Stimulated activated CD4-positive, alpha-beta T cell treated with anti-CD3 and anti-CD28 coated beads, Interleukin-1b, Interleukin-23, amount 100 ng/mL, for 1 hour (primary cell): ENCODE measurements at places on chromosomes 6 and 20.

GRCh38 chr6:35893246-35893645 lies 27.7 kb downstream of the SRPK1 start:
- DNase-seq = no peak

DNA sequence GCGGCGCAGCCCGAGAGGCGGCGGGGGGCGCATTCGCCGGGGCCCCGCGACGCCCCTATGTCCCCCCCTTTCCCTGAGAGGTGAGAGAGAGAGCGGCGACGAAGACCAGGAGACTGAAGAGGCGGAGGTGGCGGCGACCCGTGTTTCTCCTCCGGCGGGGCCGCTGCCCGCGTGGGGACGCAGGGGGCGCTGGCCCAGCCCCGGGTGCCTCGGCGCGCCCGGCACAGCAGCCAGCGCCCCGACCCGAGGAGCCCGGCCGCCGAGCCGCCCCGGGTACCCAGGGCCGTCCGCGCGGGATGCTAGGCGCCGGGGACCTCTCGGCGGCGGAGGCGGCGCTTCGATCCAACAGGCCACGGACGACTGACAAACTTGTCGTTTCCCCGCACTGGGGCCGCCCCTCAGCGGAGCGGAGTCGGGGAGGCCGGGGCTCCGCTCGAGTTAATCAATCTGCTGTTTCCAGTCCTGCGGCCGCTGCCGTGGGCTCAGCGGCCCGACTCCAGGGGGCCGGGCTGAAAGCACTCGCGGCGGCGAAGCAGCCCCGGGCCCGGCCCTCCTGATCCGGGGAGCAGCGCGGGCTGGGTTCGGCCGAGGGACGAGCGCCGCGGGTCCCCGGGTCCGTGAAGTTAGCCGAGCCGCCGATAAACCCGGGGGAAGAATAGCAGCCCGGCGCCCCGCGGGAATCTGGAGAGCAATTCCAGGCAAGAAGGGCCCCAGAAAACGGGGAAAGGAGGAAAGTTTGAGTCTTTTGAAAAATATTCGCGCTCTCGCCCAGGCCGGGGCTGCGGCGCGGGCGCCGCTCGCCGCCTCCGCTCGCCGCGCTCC lies 631 bp downstream of the MDGA1 start:
- no peak for DNase-seq

DNA sequence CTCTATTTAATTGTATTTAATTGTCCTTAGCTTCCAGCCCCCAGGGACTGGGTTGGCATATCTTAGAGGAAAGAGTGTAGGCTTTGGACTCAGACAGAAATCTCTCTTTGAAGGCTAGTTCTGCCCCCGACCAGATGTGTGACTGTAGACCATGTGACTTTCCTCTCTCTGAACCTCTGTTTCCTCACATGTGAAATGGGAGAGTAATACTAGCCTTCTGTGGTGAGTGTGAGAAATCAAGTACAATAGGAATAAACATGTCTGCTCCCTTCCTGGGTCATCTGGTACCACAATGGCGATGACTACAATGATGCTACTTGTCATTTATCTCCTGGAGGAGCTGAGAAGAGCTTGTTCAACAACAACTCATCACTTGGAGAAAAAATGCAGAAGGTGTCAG lies 179.9 kb downstream of the LRFN2 start:
- DNase-seq = no peak

- DNase-seq = no peak
These were observed 577 bp downstream of the LSM14B start for GRCh38 chr20:62122654-62123449.

DNA sequence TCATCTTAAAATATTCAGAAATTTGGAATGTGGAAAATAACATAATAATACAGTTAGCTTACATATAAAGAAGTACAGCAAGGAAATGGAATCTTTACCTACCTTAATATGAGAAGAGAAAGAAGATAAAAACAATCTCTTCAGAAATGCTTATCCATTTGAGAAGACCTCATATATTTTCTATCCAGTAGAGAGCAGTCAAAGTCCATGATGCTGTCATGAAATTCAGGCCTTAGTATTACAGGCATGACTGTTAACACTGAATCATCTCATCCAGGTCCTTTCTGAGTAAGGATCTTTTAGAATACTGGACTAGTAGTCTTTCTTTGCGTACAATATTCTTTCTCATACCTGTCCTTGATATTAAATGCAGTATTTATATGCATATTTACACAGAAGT lies 713.4 kb downstream of the CD109 start:
- DNase-seq = no peak

GRCh38 chr6:132715881-132716637 lies 2.2 kb upstream of the VNN1 start:
- DNase-seq = no peak

DNA sequence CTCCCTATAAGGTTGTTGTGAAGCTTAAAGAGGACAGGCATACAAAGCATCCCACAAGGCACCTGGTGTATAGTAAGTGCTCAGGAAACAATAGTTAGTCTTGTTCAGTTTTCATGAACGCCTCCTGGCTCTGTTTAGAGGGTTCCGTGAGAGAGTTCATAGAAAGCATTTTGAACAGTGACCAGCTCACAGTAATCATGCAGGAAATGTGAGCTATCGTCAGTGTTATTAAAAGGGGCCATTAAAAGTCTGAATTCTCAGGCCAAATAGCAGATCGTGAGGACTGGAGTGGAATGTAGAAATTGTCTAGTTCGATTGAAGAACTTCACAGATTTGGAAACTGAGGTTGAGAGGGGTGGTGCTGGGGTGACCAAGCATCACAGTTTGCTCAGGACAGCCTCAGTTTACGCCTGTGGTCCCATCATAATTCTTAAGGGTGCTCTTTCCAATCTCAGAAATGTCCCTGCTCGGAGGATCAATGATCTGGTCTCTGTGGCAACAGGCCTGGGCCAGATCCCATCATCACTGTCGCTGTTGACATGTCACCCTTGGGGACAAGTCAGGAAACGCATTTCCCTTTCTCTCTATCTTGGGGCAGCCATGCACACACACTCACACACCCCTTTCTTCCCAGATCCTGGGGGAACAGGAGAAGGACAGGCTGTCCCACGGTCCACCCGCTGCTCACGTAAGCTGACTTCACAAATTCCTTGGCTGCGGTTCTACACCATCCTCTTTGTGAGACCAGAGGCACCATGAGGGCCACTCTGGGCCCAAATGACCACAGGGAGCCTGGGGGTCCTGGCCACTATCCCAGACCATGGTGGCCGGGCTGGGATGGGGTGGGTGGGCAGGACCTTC lies 7.2 kb downstream of the TGM2 start:
- no peak for DNase-seq

DNA sequence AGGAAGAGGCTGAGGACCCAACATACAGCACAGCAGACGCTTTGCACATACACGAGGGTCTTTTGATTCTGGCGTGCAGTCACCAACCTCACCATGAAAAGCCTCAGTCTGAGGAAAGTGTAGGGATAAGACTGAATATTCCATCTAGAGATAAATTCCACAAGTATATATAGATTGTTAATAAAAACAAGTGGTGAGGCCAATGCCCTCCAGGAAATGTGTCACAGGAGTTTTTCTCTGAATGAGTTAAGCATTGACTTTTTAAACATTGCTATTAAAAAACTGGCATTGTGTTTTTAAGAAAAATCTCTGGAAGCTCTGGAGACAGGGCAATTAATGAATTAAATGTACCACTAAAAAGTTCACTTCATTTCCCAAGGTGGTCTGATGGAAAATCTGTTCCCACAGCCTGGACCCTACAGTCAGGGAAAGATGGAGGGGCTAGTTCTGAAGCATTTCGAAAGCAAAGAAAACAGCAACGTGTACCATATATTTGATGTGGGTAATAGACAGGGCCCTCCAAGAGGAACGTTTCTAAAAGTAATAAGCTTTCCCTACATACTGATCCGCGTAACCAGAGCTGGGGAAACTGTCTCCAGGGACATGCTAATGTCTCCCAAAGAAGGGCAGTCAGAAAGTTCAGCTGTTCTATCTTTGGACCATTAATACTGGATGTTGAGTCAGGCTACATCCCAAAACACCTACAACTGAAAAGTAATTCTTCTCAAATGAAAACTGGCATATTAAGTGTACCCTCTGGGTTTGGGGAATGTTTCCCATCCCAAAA lies 301.1 kb downstream of the FOXC1 start:
- no peak for DNase-seq

- DNase-seq = no peak
These were observed 72.5 kb downstream of the DZANK1 start for GRCh38 chr20:18394363-18394762.

GRCh38 chr20:45067087-45067486 lies 33.8 kb downstream of the KCNS1 start:
- no peak for DNase-seq

DNA sequence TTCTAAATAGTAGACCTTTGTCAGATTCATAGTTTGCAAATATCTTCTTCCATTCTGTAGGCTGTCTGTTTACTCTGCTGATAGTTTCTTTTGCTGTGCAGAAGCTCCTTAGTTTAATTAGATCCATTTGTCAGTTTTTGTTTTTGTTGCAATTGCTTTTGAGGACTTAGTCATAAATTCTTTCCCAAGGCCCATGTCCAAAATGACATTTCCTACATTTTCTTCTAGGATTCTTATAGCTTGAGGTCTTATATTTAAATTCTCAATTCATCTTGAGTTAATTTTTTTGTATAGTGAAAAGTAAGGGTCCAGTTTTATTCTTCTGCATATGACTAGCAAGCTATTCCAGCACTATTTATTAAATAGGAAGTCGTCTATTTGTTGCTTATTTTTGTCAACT lies 287.0 kb downstream of the PACRG start:
- no peak for DNase-seq

- DNase-seq = no peak
These were observed 86.7 kb upstream of the SYNDIG1 start for GRCh38 chr20:24382743-24383142.

DNA sequence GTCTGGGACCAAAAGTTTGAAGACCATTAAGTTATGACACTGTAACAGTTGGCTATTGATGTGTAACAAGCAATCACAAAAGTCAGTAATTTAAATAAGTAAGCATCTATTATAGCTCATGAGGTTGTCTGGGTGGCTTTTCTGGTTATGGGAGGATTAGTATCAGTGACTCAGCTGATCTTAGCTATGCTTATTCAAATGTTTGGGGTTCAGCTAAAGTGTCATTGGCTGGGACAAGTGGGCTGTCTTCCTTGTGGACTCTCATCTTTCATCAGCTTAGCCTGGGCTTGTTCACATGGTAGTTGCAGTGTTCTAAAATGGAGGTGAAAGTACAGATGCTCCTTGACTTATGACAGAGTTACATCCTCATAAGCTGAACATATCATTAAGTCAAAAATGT lies 74.6 kb upstream of the LAMP5 start:
- no peak for DNase-seq

- no peak for DNase-seq
These were observed 63.5 kb downstream of the TBXT start for GRCh38 chr6:166104107-166104506.

DNA sequence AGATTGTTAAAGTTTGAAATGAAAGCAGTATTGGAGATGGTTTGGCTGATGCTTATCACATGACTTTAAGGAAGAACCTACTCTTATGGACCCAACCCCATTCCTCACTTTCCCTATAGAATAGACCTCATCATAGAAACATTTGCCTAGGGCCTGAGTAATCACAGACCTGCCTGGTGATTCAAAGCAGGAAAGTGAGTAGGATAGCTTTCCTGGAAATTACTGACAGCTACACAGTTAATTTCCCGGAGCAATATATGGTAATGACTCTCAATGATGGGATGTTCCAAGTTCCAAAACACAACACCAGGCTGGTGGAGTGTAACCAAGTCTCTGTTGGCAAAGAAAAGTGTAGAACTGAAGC lies 233.8 kb downstream of the SIM1 start:
- DNase-seq = no peak

- DNase-seq = no peak
These were observed 20.4 kb downstream of the MAN1A1 start for GRCh38 chr6:119328892-119329793.

GRCh38 chr6:5464099-5464885 lies 203.0 kb downstream of the FARS2 start:
- DNase-seq = no peak

DNA sequence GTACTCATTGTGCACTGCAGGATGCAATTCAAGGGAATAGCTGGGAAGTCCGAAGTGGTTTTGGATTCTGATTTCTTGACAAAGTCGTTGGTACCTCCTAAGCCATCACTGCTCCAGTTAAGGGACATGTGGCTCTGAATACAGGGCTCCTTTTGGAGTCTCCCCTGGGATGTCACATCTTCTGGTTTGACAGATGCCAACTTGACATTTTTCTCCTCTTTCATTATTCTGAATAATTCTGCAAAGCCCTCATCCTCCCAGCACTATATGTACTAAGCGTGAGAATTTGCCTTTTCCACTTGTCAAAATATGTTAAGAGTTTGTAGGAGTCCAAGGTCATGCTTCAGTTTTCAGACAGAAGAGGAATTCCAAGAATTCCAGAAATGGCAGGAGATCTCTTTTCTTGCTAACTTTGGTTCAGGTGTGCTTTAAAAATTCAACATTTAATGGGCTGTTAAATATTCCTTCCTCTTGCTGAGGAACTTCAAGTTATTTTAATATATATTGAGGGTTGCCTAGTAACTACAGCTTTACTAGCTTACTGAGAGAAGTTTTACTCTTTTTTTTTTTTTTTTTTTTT lies 38.7 kb downstream of the DOK5 start:
- no peak for DNase-seq

GRCh38 chr6:71332012-71332411 lies 43.4 kb downstream of the OGFRL1 start:
- DNase-seq = no peak

- no peak for DNase-seq
These were observed 482.3 kb upstream of the MANEA start for GRCh38 chr6:95094751-95095663.

DNA sequence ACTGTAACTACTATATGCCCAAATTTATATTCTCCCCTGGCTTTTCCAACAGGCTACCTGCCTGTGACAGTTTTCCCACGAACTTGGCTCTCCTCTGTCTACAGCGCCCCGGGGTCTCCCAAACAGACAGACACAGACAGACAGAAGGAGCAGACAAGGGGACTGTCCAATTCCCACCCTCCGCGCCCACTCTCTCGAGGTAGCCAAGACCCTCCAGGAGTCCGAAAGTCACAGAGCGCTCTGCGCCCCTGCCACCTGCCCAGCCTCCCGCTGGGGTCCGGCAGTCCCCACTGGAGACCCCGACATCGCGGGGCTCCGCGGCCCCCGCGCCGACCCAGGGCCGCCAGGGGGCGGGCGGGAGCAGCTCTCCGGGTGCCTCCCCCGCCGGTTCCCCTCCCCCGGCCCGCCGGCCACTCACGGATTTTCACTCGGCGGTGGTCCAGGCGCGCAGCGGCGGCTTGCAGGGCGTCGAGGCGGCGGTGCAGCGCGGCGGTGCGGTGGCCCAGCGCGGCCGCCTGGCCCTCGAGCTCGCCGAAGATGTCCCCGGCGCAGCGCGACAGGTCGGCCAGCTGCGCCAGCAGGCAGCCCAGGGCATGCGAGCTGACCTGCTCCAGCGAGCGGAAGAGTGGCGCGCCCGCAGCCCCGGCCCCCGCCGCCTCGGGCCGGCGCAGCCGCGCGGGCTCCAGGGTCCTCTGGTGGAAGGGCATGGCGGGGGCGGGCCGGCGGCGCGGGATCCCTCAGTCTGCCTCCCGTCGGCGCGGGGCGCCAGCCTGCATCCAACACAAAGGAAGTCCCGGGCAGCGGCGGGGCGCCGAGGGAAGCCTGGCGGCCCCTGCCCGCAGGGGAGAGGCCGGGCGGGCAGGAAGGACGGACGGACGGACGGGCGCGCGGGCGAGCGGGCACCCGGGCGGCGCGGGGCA lies 81.3 kb upstream of the CCDC28A start:
- no peak for DNase-seq

- DNase-seq = no peak
These were observed 27.9 kb downstream of the TAF11 start for GRCh38 chr6:34859951-34860350.
